AML-193 (cell line): ENCODE measurements at places on chromosomes 7 and 10.

DNA sequence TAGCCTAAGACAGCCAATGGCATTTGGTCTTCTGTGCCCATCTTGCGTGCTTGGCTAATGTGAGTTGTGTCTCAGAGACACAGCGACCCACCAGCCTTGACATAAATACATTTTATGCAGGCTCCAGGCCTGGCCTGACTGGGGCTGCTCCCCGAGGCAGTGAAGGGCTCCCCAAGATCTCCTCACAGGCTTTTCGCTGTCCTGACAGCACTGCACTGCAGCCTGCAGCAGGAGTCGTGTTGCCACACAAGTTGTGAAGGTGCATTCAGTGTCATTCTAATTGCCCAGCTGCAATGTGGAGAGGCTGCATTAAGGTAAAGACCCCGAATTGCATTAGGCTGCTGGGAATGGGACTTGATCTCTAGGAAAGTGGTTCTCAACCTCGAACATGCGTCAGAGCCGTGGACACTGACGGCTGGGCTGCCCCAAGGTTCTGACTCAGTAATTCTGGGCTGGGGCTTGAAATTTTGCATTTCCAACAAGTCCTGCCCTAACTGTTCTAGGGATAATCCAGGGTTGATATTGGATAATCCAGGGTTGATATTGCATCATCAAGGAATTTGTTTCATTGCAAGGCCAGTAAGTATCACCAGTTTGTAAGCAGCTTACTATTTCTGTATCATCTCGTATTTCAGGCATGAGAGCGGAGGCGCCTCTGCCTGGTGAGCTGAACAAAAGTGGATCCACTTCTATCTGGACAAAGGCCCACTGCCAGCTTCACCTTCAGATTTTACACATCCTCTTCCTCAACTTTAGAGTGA is 108.7 kb upstream of the INSIG1 start:
- no peak for DNase-seq

GRCh38 chr7:122618585-122619189 is 80.2 kb downstream of the RNF133 start:
- DNase-seq: no peak

DNA sequence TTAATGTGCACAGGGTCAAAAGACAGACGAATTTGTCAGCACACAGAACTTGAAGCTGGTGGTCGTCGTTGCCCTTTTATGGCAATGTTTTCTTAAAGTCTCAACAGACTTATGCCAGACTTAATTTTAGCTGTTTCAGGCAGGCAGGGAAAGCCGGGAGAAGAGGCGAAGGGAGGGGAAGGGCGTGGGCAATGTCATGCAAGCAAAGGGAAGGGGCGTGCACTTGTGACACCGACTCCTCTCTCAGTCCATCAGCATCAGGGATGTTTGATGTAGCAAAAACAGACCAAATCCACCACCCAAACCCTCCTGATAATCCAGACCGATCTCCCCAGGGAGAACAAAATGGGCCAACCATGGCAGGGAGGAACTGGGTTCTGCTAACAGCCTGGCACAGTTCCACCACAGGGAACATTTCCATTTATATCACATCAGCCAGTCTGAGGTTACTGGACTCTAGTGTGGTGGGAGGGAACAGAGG is 118.1 kb upstream of the RHEB start:
- no peak for DNase-seq

GRCh38 chr10:74174521-74174920 is 23.5 kb downstream of the ADK start:
- DNase-seq: no peak

GRCh38 chr10:97184971-97185325 is 811 bp downstream of the SLIT1 start:
- no peak for DNase-seq

GRCh38 chr10:72370201-72370722 is 15.5 kb upstream of the DNAJB12 start:
- no peak for DNase-seq
